ENCODE measurements at places on chromosomes 4 and X. TPM values are rescaled to one million over a fixed set of nuclear protein-coding genes. Genes with fewer than 3 reads are reported as not detected.

GRCh38 chrX:112865464-112866025 lies 24.9 kb upstream of the AMOT start:
- no peaks in the 10 kb centered on the region for H3K36me3 ChIP-seq
- no peak for DNase-seq
- H3K27ac ChIP-seq = no peak overlapping the region
- no peak overlapping the region for H3K4me3 ChIP-seq

DNA sequence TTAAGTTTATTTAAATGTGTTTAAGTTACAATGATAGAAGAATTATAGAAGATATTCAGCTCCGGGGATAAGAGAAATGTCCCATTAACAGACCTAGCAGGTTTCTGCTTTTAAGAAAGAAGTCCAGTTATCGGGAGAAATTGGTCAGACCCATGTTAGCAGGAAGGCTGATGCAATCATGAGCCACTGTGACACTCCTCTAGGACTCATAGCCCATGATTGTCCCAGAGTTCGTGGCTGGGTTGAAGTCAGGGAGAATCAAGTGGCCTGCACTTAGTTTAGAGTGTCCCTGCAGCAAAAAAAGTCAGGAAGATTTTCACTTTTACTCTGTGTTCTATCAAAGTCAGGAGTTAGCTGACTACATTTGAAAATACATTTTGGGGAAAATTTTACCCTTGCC lies 72.0 kb downstream of the TMEM144 start:
- DNase-seq = no peak
- no peaks in the 10 kb centered on the region for H3K36me3 ChIP-seq
- H3K4me3 ChIP-seq = no peak overlapping the region
- H3K4me1 ChIP-seq = no peaks in the 10 kb centered on the region
- no peaks in the 10 kb centered on the region for H3K27me3 ChIP-seq
- H3K27ac ChIP-seq = no peak overlapping the region

DNA sequence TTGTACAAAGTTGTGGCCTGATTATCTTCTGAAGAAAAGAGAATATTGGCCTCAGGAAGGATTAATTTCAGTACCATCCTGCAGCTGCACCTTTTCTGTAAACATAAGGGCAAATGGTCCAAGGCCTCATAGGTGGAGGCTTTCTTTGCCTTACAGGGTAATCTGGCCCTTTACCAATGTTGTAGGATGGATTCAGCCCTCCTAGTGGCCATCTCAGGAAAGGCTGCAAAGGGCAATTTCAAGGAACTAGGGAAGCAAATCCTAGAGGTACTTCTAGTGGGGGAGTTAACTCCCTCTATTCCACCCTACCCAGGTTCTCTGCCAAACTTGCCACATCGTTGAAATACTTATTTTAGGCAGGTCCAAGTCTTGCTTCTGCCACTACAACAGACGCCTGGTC lies 57.6 kb downstream of the UGT2B11 start:
- H3K27ac ChIP-seq = no peak overlapping the region
- H3K36me3 ChIP-seq = no peaks in the 10 kb centered on the region
- DNase-seq = no peak
- H3K4me1 ChIP-seq = no peaks in the 10 kb centered on the region

GRCh38 chr4:41178372-41179370 lies 35.7 kb downstream of the APBB2 start:
- DNase-seq = no peak
- no peaks in the 10 kb centered on the region for H3K27me3 ChIP-seq
- H3K36me3 ChIP-seq = no peaks in the 10 kb centered on the region
- H3K4me3 ChIP-seq = no peak overlapping the region
- no peak overlapping the region for H3K27ac ChIP-seq
- peaks cover 41% of the 10 kb centered on the region for H3K4me1 ChIP-seq

GRCh38 chrX:64093761-64094160 lies 111.7 kb downstream of the AMER1 start:
- no peak overlapping the region for H3K27ac ChIP-seq
- no peak for DNase-seq
- no peaks in the 10 kb centered on the region for H3K4me1 ChIP-seq
- H3K27me3 ChIP-seq = no peaks in the 10 kb centered on the region
- no peaks in the 10 kb centered on the region for H3K36me3 ChIP-seq
- no peak overlapping the region for H3K4me3 ChIP-seq

DNA sequence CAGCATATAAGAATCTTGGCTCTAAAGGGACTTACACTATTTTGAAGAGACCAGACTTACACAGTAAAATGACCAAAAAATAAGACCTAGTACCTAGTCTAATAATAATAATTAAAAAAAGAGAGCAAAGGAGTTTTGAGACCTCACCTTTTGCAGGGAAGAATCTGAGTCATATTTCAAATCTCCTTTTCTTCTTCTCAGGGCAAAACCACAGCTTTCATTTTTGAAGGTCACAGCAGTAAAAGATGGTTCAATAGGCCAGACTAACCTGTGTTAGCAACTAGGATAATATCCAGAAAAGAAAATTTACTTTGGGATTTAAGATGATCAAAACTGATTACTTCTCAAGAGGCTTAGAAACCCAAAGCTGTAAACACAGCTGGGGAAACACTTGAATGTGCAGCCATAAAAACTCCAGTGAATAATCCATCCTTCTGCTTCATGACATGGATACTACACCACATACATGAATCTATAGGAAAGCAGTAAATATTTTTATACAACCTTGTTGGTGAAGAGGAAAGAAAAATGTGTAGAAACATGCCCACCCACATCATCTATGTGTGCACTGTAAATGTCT lies 25.9 kb upstream of the LNX1 start:
- no peaks in the 10 kb centered on the region for H3K27me3 ChIP-seq
- no peak for DNase-seq
- no peaks in the 10 kb centered on the region for H3K4me1 ChIP-seq
- no peaks in the 10 kb centered on the region for H3K36me3 ChIP-seq
- H3K27ac ChIP-seq = no peak overlapping the region

DNA sequence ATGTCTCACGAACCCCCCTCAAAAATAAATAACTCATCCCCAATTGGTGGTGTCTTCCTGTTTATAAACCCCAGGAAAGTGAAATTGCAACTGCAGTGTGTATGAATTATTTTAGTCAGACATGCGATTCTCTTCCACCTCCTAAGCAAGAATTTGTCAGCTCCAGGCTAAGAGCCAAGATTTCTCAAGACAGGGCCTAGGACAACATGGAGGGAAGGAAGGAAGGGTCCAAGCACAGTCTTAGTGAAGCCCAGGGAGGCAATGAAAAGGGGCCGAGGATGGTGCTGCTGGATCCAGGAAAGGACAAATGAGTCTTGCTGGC lies 20.0 kb downstream of the SH3KBP1 start:
- H3K27me3 ChIP-seq = no peaks in the 10 kb centered on the region
- no peaks in the 10 kb centered on the region for H3K36me3 ChIP-seq
- H3K4me1 ChIP-seq = peaks cover 11% of the 10 kb centered on the region

- H3K27ac ChIP-seq = no peak overlapping the region
- DNase-seq = no peak
- no peaks in the 10 kb centered on the region for H3K36me3 ChIP-seq
- H3K4me1 ChIP-seq = no peaks in the 10 kb centered on the region
- H3K4me3 ChIP-seq = no peak overlapping the region
- no peaks in the 10 kb centered on the region for H3K27me3 ChIP-seq
These were observed 296.3 kb upstream of the TENM3 start for GRCh38 chr4:181946902-181947301.

Gene PAGE1
- not detected for total RNA-seq

Gene HSFX1
- 1.2 TPM for total RNA-seq

Gene MUC7
- not detected for total RNA-seq
